ENCODE measurements at places on chromosomes 11 and 22.

- no peak for DNase-seq
Observed at GRCh38 chr11:116895048-116895757, 57.8 kb upstream of the APOA1 start.

- DNase-seq: no peak
Observed at GRCh38 chr11:35655856-35656255, 6.7 kb upstream of the TRIM44 start.

DNA sequence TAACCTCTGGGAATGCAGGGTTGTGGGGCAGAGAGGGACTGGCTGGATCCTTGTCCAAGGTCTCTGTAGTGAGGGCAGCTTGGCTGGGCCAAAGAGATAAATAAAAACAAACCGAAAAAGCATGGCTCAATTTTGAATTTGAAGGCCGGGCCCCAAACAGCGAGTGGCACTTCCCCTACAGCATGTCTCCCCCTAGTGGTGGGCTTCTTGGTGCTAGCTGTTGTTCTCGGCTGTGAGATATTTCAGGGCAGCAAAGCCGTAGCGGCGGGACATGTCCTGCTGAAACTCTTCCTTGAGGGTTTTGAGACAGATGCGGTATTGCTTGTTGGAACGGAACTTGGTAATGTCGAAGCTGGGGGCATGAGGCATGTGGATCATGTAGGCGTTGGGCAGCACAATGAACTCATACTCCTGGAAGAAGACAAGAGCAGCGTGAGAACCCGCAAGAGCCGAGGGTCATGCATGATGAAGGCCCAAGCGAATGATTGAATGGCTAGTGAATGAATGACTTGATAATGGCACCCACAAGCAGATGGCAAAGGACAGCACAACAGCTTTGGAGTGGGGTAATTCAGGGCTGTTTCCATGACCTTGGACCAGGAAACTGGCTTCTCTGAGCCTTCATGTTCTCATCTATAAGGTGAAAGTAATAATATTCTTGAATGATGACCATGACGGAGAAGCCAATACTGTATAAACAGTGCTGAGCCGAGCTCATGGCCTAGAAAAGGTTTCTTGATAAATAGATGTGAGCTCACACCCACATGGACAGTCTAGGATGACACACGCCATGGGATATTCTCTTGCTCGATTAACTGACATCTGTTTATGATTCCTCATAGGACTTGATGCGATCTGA lies 216.3 kb upstream of the SYN3 start:
- no peak for DNase-seq

GRCh38 chr11:65651589-65652510 lies 10.9 kb downstream of the RELA start:
- DNase-seq: no peak

- DNase-seq: no peak
Observed at GRCh38 chr22:47304191-47304831, 541.9 kb downstream of the TBC1D22A start.

DNA sequence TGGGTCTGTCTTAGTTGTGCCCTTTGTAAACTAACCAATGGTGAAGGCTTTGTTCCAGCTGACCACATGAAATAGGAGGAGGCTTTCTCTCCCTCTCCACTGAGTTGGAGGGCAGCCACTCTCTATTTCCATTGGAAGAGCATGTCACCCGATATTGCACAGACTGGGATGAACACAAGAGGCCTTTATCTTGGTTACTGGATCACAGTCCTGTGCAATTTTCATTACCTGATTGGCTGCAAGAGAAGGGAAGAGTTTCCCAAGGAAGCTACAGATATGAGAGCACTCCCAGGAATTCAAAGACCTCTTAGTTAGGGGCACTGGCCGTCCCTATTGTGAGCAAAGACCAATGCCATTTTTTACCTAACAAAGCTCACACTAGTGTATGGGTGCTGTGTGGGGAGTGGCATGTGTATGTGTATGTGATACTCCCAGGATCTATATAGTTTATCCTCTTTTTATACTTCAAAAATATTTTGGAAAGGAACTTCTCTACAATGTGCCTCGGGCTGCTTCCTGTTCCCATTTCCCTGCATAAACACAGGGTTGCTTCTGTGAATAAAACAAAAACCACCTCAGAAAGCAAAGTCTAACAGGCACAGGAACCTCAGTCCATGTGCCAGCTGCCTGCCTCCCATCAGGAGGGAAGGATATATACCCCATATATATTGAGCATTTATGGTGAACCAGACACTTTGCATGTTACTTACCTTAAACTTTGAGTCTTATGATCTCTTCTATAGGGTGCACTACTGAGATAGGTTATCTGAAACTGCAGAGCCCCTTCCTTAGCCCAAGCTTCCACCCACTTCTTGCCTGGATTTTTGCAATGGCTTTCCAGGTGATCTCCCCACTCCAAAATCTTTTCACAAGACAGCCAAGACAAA lies 126.5 kb downstream of the RASSF10 start:
- DNase-seq: no peak

DNA sequence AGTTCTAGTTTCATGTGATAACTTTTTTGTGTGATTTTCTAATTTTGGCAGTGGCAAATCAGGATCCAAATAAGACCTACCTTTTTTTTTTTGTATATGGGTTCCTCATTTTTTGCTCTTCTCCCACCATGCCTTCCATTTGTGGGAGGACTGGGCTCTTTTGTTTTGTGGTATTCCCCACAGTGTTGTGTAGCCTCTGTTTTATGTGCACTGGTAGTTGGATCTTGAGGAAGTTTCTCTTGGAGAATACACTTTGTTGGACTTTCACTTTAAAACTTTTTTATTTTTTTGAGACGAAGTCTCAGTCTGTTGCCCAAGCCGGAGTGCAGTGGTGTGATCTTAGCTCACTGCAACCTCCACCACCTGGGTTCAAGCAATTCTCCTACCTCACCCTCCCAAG lies 39.7 kb downstream of the PPP6R3 start:
- DNase-seq: no peak

- no peak for DNase-seq
Observed at GRCh38 chr22:42185915-42186439, 55.4 kb upstream of the CYP2D6 start.

DNA sequence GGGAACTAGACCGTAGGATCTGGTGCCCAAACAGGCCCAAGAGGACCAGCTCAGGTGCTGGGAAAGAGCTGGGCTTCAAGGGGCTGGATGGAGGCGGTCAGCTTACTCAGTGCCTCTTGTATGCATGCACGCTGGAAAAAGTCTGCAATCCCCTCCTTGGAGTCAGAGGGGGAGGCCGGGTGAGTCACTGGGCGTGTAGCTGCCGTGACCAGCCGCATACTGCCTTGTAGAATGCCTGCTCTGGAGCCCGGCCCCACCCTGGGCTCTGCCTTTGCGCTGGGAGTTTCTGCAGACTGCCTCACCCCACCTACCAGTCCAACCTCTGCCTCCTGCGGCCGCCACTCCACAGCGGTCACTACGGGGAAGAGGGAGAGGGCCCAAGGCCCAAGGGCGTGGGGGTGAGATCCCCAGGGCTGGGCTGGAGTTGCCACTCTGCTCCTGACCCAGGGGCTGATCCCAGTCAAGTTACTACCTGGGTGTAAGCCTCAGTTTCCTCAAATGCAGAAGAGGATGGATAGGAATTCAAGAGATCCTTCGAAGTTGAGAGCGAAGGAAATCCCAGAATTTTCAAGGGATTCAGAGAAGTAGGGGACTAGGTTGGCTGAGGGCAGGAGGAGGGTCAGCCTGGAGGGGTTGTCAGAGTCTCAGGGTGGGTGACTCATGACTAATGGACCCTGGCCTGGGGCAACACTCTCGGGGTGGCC lies 4.2 kb downstream of the MRGPRF start:
- DNase-seq: no peak

GRCh38 chr11:71429701-71430100 lies 18.5 kb downstream of the DHCR7 start:
- DNase-seq: no peak
